H9 (cell line): ENCODE measurements at places on chromosomes 13 and 19.

DNA sequence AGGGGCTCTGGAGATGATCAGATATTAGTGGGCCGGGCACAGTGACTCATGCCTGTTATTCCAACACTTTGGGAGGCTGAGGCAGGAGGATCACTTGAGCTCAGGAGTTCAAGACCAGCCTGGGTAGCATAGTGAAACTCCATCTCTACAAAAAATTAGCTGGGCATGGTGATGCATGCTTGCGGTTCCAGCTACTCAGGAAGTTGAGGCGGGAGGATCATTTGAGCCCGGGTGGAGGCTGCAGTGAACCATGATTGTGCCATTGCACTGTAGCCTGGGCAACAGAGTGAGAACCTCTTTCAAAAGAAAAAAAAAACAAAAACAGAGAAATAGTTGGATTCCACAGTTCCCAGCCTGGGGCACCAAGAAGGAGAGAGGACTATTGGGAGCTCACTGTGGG, 17.9 kb upstream of the SHFL start:
- no peak for DNase-seq

DNA sequence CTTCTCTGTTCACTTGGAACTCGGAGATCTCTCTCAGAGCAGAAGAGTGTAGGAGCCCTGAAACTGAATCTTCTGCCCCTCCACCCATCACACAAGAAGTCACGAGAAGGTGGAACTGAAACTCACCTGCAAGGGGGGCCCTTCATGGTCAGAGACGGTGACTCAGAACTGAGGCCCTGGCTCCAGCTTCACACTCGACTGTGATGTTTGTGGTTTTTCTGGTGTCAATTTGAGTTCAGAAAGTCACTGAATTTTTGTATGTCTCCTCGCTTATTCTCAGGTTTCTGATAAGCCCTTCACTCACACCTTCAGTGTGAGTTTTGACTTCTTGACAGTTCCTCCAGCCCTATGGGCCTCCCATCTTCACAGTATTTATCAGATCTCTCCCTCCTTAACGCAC, 23.1 kb downstream of the SIGLEC5 start:
- DNase-seq = no peak

- no peak for DNase-seq
Measured at GRCh38 chr19:34299576-34299975, 45.2 kb downstream of the GARRE1 start.

DNA sequence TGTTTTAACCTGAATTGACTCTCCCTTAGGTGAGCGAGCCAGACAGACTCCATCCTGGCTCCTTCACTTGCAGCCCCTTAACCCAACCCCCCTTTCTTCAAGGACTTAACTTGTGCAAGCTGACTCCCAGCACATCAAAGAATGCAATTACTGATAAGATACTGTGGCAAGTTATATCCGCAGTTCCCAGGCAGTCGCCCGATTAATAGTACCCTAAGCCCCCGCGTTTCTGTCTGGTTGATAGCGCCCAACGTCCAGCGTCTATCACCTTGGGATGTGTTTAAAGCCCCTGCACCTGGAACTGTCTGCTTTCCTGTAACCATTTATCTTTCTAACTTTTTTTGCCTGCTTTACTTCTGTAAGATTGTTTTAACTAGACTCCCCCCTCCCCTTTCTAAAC, 6.2 kb downstream of the HSD17B14 start:
- DNase-seq = no peak

GRCh38 chr13:46605076-46605824, 52.3 kb downstream of the LRCH1 start:
- no peak for DNase-seq

DNA sequence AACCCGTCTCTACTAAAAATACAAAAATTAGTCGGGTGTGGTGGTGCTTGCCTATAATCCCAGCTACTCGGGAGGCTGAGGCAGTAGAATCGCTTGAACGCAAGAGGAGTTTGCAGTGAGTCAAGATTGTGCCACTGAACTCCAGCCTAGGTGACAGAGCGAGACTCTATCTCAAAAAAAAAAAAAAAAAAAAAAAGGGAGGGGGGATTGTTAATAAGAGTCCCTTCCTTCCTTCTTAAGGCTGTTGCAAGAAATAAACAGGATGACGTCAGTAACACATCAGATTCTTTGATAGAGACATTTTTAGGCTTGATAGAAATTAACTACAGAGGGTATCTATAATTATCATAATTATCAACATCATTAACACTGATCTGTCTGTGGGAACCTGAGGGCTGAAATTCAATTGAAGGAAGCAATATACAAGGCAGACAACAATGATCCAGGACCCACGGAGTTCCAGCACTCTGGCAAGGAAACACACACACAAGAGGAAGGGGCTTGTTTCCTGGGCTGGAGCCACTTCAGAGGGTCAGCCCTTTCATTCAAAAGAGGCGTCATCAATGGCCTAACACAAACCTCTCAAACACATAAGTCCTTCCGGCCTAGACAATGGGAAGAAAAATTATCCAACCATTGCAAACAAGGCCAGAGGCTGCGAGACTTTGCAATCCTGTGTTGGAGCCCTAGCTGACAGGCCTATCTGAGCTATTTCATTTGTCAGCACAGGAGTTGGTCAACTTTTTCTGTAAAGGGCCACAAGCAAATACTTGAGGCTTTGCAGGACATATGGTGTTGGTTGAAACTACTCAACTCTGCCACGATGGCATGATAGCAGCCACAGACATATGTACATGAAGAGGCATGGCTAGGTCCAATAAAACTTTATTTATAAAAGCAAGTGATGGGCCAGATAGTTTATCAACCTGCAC, 105.2 kb downstream of the INSR start:
- DNase-seq = no peak

- no peak for DNase-seq
Measured at GRCh38 chr13:31036731-31037695, 104.6 kb downstream of the TEX26 start.

DNA sequence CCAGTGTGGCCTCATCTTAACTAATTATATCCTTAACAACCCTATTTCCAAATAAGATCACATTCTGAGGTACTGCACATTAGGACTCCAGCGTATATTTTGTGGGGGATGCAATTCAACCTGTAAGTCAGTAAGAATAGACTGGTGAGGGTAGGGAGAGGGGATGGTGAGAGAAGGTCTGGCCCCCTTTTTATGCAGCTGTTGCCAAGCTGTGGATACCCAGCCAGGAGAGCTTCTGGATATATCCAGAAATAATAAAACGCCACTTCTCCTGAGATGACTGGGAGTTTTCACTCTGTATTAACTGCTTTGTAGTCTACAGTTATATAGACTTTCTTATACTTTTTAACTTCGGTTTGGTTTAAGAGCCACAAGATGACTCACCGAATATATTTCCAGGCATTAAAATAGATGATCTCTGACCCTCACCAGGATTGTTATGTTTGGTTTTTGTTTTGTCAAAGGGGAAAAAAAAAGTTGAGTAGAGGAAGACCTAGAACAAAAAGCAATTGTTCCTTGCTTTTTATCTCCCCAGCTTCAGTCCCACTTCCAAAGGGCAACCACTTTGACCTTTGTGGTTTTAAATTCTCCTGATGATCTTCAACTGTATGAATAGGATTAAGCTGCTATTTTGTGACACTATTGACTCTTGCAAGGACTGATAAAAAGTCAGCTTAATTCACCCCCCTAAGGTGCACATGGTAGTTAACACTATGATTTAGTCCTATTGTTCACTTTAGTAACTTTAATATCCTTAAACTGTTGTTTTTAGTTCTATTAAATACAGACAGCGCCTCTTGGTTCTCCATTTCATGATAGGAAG, 3.1 kb upstream of the NEK3 start:
- no peak for DNase-seq

DNA sequence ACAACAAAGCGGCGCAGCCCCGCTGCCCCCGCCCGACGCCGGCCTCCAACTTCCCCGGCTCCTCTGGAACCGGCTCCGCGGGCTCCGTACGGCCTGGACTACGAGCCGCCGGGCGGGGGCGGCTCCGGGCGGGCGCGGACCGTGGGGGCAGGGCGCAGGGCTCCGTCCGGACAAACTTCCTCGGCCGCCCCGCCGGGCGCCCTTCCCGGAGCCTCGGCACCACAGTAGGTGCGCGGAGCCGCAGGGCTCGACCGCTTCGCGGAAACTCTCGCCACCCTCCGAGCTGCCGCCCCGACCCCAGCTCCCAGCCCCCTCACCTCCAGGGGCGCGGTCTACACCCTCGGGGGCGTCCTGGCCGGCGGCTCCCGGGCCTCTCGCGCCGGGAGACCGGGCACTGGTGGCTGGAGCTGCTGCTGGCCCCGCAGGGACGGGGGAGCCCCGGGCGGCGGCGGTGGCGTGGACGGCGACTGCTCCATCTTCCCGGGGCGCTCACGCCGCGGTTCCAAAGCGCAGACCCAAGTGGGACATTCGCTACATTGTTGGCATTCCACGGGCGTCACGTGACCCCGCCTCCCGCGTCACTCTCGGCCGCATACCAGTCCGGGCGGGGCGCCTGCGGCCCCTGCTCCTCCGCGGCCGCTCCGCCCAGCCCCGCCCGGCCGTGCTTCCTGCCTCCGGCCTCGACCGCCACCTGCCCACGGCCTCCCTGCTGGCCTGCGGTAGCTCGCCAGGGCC, at the start of gene LATS2:
LATS2 (minus strand) TSS at position 558 of the 735 bp plus-strand sequence. CDS start 15,560 bp downstream, outside the sequence.
- DNase-seq = peak; percentile 96

GRCh38 chr19:30069535-30070197, 127.6 kb downstream of the URI1 start:
- DNase-seq = peak; percentile 5

DNA sequence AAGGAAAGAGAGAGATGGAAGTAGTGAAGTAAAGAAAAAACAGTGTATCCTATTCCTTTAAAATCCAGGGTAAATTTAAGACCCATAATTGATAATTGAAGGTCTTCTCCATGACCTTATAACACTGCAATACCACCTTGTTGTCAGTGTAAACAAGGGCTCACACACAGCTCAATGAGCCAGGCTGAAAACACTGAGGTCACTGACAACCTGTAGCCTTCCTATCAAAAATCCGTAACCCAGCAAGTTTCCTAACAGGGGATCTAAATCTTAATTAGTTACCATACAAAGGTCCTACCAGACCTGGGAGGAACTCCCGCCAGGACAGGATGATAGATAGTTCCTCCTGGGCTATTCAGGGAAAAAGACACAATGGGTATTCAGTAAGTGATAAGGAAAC, 1677.1 kb downstream of the OLFM4 start:
- no peak for DNase-seq

DNA sequence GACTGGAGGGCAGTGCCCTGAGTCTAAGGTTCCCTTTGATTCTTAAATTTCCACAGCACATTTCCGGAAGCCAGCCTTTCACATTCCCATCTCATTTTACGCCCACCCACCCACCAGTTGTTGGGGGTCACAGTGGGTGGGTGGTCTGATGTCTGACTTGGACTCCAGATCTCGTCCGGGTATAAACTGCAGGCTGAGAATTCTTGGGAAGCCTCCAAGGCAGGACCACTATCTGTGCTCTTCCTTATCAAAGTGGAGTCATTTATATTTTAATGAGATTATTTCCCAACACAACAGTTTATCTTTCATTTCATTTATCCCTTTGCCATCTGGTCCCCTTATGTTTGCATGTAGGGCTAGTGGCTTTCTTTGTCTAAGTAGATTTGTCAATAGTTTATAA, 3.6 kb upstream of the FAM124A start:
- no peak for DNase-seq

GRCh38 chr19:54180691-54181091, 7.7 kb upstream of the TMC4 start:
- no peak for DNase-seq

DNA sequence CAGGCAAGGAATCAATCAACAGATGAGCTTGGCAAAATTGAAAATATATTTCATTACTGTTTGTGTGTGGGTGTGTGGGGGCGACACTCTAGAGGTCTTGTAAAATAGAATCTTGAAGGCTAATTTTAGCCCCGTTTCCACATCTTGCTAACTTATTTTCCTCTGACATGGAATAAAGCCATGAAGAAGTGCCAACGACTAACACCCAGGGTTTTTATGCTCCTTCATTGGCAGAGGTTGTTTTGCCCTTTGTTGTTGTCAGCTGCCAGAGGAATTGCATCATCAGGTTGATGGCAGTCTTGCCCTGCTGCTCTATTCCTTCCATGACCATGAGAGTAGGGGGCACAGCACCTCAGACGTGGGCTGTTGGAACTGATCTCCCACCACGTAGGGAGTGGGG, 30.6 kb upstream of the FAM216B start:
- DNase-seq = no peak

- DNase-seq = no peak
Measured at GRCh38 chr19:40006273-40006691, 9.4 kb downstream of the ZNF546 start.

DNA sequence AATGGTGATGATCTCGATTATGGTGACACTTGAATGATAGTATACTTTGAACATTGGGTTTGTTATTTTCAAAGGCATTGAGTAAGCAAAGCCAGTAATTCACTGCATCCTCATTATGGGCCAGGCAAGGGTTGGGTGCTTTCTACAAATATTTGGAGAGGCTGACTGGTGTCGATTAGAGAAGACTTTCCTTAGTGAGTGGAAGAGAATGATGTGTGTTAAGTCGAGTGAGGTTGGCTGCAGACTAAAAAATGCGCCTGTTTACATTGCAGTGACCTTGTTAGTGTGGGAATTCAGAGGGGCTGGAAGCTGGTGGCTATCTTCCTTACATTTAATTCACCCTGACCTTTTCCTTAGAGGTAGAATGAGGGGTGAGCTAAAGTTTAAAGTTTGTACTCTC, 22.4 kb upstream of the RNF113B start:
- no peak for DNase-seq

GRCh38 chr13:31073859-31074718, 87.6 kb downstream of the HSPH1 start:
- no peak for DNase-seq

- DNase-seq = no peak
Measured at GRCh38 chr19:1822210-1822609, 10.1 kb upstream of the ATP8B3 start.

DNA sequence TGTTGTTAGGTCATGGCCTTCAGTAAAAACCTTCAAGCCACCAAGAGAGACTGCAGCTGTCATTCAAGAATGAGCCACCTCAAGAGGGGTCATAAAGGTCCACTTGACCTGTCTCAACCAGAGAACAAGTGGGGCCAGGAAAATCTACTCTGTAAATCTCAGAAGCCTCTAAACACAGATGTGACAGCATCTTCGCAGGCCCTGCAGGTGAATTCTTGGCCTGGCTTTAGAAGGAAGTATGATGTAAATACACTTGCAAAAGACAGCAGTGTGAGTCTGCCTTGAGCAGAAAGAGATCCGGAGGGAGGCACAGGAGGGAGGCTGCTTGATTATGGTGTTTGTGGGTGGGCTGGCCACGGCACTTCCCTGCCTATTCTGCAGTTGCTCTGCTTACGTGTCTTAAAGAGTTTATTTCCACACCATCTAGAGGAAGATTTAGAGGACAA, 1082.9 kb downstream of the UQCRFS1 start:
- no peak for DNase-seq

DNA sequence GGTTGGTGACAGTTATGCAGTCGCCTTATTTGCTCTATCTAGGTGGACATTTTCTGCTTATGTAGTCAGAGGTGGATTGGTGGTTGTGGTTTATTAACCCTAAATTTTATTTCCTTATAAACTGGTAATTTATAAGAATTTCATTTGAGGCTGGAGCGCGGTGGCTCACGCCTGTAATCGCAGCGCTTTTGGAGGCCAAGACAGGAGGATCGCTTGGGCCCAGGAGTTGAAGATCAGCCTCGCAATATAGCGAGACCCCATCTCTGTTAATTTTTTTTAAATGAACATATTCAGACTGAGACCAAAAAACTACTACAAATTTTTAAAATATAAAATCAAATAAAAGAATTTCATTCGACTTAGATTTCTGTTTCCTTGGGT, 810 bp downstream of the ZNF627 start:
- no peak for DNase-seq

- DNase-seq = peak; percentile 71
Measured at GRCh38 chr13:74287724-74288169, 153.5 kb upstream of the KLF12 start.
